ENCODE measurements at places on chromosomes 5 and 9. TPM values are rescaled to one million over a fixed set of nuclear protein-coding genes. Genes with fewer than 3 reads are reported as not detected.

ANKRD34B gene
- total RNA-seq, result not detected

SLC6A3 gene
- total RNA-seq, result 0.16 TPM

GRCh38 chr5:74251141-74252035 is 389.1 kb downstream of the ENC1 start:
- DNase-seq, result peak; percentile 69

GRCh38 chr5:75364571-75365280 is 27.7 kb downstream of the HMGCR start:
- DNase-seq, result no peak

SLC46A2 gene
- total RNA-seq, result not detected

NKD2 gene
- 2.8 TPM for total RNA-seq

DNA sequence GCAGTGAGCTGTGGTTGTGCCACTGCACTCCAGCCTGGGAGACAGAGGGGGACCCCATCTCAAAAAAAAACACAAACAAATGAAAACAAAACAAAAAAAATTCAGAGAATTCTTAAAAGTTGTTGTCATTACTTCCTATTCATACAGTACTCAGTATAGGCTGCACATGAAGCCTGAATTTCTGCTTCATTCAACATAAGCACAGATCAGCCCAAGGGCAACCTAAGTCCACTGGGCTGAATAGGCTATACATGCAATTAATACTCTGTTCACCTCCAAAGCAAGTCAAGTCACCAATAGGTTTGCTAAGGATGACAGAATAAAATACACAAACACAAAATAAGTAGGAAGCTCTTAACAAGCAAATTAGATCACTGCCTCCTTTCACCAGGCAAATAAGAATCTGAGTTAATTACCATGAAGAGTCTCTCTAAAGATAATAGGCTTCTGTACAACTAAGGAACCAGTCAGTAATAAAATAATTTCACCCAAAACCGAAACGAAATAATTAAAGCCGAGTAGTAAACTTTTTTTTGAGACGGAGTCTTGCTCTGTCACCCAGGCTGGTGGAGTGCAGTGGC is 18.7 kb downstream of the UBTD2 start:
- no peak for DNase-seq

GRCh38 chr9:137787786-137788505 is 89.6 kb upstream of the CACNA1B start:
- no peak for DNase-seq

EQTN gene
- not detected for total RNA-seq

DNA sequence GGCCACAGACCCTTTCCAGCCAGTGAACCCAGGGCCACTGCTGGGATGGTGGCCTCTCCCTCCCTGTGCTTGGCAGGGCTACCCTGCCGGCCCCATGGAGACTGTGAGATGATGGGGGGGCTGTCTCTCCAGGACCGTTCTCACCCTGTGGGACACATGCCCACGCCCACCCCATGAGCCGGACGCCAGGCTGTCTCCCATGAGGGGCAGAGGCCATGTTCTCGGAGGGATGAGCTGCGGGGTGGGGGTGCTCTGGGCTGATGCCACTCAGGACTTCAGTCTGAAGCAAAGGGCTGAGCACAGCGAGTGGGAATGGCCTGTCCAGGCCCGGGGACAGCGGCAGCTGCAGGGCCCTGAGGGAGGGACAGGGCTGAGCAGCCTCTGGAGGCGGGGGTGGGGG is 88.9 kb downstream of the KCNT1 start:
- no peak for DNase-seq

CFAP157 gene
- not detected for total RNA-seq

- no peak for DNase-seq
Observed at GRCh38 chr5:16841416-16841815, 94.7 kb downstream of the MYO10 start.

DNA sequence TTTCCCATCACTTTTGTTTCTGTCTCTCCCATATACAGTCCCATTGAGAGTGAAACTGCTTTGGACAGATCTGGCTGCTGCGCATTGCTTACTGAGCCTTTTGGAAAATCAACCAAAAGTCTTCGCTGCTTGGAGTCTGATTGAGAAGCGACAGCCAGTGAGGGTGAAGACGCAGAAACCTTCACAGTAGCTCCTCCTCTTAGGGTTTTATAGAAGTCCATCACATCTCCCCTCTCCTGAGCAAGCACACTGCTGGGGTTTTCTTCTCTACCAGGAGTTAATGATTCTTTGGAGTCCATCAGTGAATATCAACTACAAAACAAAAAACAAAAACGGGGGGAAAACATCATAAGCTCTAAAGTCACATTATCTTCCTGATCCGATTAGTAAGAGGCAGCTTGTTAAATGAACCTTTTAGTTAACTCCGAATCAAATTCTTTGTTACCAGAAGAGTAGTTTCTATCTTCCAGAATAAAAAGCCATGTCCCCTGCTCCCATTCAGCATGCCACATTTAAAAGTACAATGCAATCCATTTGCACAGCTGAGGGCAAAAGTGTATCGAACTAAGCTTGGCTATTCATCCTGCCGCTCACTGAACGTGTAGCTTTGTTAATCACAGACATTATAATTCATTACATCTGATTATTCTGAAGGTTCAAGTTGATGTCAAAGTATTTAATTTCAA is 2.8 kb downstream of the NR3C1 start:
- no peak for DNase-seq

DNA sequence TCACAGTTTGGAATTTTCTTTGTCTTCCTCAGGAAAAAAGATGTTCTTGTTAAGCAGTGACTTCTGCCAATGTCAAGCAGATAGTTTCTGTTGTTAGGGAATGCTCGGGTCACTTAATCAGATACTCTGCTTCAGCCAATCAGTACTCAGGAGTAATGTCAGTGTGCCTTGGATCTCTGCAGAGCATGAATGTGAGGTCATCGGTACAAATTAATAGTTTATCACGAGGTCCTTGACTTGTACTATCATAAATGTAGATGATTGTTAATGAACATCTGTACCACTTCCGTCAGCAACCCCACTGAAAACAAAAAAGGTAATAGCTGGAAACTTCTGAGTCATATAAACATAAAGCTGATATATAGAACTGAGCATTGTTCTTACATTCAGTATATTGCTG is 73.6 kb downstream of the FBXL7 start:
- no peak for DNase-seq

PRRX2 gene
- 1.1 TPM for total RNA-seq

HACD4 gene
- 0.82 TPM for total RNA-seq

CARTPT gene
- not detected for total RNA-seq

- DNase-seq, result peak; percentile 76
Observed at GRCh38 chr5:177546258-177546741, 8.1 kb downstream of the FAM193B start.

LCN1 gene
- total RNA-seq, result not detected

DNA sequence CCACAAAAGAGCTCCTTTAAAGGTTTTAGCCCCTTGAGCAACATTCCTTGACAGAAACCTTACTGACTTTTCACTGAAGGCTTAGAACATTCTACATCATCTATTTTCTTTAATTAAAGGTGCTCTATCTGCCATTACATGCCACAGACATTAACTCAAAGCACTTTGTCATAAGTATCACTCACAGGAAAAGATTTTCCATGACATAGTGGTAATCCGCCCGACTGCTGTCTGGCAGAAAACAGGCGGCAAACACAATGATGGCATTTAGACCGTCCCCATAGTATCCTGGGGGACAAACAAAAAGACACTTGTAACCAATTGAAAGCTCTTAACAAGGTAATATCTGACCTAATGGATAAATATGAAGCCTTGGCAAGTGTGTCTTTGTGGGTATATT is 126.2 kb upstream of the PCA3 start:
- no peak for DNase-seq

EXOSC3 gene
- 14.1 TPM for total RNA-seq

TMEFF1 gene
- total RNA-seq, result not detected

GRIN3A gene
- total RNA-seq, result not detected

TIMD4 gene
- total RNA-seq, result not detected

GRCh38 chr5:154236-154635 is 37.1 kb upstream of the LRRC14B start:
- DNase-seq, result no peak

GRCh38 chr9:115980502-115980901 is 173.1 kb upstream of the PAPPA start:
- no peak for DNase-seq

Measured in right atrium auricular region (tissue), 2 donors.